ENCODE measurements at places on chromosomes 2 and 18.

DNA sequence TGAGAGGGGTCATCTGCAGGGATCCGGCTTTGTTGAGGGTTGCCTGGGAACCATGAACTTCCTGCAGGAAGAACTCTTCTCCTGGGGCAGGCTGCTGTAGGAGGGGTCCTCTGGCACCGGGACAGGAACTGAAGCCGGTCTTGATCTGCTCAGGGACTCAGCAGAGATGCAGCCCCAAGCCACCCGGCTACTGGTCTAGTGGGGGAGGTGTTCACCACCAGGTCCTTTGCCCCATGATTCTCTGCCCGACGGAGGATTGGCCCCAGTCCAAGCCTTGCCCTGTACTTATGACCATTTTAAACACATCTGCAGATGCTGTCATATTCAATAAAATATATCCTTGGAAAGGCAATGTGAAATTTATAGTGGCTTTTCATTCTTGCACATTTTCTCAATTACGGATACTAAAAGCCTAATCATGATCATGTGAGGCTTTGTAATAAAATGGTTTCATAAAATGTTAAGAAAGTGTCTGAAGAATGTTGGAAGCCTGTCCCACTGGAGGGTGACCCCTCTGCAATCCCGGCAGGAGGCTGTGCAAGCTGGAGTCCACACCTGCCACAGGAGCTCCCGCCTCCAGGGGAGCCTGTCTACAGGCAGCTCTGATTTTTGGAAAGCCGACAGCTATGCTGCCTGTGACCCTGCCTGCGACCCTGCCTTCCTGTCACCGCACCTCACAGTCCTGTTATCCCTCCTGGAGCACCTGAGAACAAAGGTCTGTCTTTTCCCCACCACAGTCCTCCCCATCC is 98.8 kb upstream of the TAF1B start:
- no peak for DNase-seq

DNA sequence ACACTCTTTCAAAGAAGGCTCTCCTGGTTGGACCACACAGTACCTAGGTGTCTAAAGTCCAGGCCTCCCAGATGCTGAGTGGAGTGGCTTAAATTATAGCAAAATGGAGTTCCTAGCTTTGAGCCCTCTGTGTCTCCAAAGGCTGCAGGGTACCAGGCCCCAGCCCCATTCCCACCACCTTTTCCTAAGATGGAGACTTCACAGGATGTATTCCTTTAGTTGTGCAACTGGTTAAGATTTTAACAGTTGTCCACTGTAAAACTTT is 4.9 kb downstream of the SMAD7 start:
- no peak for DNase-seq

DNA sequence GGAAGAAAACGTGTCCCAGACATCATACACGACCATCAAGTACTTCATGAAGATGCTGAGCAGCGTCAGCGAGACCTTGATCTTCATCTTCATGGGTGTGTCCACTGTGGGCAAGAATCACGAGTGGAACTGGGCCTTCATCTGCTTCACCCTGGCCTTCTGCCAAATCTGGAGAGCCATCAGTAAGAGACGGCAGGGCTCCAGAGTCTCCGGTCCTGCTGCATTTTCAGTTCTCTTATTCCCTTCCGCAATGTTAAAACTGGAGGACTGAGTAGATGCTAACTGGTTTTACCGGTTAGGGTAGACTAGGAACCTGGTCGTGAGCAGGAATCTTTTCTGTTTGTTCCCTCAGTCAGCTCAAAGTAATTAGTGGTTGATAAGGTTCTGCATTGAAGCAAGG is 32.3 kb downstream of the SLC9A4 start:
- DNase-seq, result no peak

DNA sequence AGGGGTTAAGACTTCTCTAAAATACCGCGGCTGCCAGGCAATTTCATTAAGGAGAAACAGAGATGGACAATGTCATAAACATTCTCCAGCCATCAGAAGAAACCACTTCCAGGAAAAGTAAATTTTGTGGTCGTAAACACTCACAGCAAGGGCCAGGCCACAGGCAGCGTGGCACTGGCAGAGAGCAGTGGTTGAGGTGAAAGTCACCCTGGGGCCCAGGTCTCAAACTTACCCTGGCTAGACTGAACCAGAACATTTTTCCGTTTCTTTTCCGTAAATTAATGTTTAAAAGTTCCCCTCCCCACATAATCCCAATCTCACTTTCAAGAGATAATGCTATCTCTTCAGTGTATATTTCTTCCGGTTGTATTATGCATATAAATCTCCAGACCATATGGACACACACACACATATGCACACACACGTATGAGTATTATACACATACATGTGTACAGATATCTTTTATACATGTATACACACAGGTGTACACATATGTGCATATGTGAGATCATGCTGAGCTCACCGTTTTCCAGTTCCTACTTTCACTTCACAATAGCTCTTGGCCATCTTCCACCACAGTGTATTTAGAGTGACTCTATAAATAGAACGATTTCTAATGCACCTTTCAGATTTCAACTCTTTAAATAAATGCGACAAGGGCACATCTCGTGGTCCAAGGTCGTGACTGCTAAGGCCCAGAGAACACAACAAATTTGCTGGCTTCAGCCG is 90.1 kb downstream of the MALT1 start:
- no peak for DNase-seq

- DNase-seq, result no peak
Observed at GRCh38 chr2:168565512-168565911, 109.4 kb downstream of the CERS6 start.

GRCh38 chr2:71884303-71885042 is 263.2 kb downstream of the CYP26B1 start:
- DNase-seq, result no peak

DNA sequence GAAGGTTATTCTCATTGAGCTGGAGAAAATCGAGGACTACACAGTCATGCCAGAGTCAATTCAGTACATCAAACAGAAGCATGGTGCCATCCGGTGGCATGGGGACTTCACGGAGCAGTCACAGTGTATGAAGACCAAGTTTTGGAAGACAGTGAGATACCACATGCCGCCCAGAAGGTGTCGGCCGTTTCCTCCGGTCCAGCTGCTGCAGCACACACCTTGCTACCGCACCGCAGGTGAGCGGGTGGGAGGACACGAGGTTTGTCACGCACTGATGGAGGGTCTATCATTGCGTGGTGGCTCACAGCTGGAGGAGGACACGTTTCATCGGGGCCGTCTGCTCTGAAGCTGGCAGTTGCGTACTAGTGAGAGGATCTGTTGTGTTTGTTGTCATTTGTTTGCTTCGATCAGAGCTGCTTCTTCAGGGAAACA is 48.2 kb downstream of the IL1RL2 start:
- no peak for DNase-seq
